ENCODE measurements at places on chromosomes 2 and 18.

GRCh38 chr2:240591226-240591625 lies 4.7 kb downstream of the CAPN10 start:
- no peak for DNase-seq

DNA sequence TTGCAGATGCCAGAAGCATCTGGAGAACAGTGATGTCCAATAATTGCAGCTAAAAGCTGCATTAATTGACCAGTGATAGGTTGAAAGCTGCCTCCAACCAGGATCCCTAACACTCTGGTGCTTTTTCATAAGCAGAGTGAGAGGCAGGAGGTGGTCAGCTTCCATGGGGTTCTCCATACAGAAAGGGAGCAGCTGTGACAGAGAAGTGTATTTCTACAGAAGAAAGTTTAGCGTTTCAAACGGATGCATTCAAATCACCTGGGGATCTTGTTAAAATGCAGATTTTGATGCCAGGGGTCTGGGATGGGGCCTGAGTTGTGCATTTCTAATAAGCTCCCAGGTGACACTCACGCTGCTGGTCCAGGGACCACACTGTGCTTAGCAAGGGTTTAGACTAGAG lies 216.5 kb upstream of the NRP2 start:
- DNase-seq: no peak

- DNase-seq: no peak
Observed at GRCh38 chr18:44968336-44968735, 287.6 kb downstream of the SETBP1 start.

GRCh38 chr2:197777823-197778407 lies 7.2 kb downstream of the BOLL start:
- DNase-seq: no peak

GRCh38 chr18:71068338-71068737 lies 779.5 kb downstream of the SOCS6 start:
- DNase-seq: no peak

GRCh38 chr2:36773947-36774346 lies 77.4 kb downstream of the VIT start:
- DNase-seq: no peak

DNA sequence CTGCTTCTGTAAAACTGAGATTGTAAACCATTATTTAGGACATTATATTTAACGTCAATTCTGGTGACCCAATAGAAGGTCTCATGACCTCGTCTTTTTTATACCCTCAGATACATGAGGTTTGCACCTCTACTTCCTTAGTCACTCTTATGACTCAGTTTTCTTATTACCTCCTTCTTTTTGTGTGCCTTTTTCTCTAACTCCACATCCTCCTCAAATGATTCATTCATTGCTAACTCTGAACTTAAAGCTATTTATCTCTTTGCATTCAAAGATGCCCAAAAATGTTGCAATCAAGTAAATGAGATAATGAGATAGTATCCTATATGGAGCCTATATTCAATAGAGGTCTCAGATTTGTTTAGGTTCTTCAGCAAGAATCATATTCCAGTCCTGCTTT lies 121.0 kb upstream of the KYNU start:
- DNase-seq: no peak

GRCh38 chr2:68931799-68932198 lies 20.9 kb downstream of the GKN2 start:
- no peak for DNase-seq

DNA sequence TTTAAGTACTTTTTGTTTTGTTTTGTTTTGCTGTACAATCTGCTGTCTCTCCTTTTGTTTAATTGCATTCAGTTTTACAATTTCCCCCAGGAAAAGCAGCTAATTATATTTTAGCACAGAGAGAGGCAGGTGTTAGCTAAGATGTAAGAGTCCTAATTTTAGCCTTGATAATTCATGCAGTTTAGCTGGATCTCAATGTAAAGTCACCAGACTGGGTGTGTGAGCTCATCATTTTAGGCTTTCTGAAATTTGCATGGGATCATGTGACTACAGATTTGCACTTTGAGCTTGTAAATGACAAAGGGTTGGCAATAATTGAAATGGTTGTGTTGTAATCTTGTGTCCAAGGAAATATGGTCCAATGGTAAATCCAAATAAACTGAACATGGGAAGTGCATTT lies 68.5 kb downstream of the ETAA1 start:
- DNase-seq: no peak

DNA sequence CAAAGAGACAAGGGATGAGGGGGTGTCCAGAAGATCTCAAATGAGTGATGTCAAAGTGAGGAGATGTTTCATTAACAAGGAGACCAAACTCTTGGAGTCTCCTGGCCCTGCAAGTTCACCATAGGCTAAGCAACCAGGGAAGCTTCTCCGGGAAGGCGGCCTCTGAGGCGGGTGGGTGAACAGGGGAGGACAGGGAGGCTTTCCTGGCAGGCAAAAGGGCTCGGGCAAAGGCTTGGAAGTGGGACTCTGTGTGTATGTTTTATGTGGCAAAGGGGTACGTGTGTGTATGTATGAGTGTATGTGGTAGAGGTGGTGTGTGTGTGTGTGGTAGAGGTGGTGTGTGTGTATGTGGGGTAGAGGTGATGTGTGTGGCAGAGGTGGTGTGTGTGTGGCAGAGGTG lies 163.9 kb downstream of the DYSF start:
- no peak for DNase-seq

DNA sequence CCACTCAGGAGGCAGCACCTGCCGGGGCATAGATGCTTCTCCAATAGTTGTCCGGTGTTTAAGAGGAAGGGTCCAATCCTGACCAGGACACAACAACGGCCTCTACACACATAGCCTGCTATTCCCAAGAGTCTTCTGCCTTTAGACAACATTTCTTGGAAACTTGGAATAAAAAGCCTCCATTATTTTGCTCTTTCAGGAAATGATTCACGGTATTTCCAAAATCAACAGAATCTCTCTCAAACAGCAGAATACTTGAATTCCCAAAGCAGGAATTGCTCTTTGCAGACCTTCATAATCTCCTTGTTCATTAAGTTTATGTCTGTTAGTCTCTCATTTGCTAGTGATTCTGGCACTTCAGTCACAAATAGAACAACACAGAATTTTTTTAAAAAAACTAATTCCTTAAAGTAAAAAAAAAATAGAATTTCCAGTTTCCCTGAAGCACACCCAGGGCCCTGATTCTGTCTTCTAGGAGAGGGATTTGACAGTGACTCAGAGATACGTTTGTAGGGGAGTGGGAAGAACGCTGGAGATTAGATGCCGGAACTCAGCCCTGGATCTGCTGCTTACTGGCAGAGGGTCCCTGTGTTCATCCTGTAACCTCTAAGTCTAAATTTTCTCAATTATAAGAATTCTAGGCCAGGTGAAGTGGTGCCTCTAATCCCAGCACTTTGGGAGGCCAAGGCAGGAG lies 74.7 kb downstream of the NAB1 start:
- DNase-seq: no peak

GRCh38 chr2:73018188-73018825 lies 53.2 kb downstream of the SFXN5 start:
- DNase-seq: no peak

- DNase-seq: no peak
Observed at GRCh38 chr18:63348508-63349136, 18.4 kb downstream of the KDSR start.

GRCh38 chr2:127510073-127510472 lies 16.2 kb downstream of the IWS1 start:
- no peak for DNase-seq

DNA sequence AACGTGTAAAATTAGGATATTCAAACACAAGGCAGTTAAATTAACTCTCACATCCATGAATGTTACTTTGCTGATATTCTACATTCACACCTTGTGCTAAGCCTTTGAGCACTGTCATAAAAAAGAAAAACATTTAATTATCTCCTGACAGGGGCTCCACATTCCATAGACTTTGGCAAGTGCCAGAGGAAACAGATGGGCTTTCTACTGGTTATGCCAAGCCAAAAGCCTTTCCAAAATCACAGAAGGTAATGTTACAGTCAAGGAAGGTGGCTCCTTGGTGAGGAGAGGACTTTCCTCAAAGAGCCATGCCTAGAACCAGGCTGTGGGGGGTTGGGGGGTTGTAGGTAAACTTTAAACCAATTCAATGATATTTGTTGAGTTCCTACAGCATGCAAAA lies 12.4 kb downstream of the MYO5B start:
- no peak for DNase-seq

GRCh38 chr18:77015169-77015568 lies 117.4 kb downstream of the MBP start:
- DNase-seq: no peak

- DNase-seq: no peak
Observed at GRCh38 chr2:86577817-86578456, 14.7 kb upstream of the CHMP3 start.

GRCh38 chr2:23312996-23313606 lies 71.9 kb upstream of the KLHL29 start:
- DNase-seq: no peak

DNA sequence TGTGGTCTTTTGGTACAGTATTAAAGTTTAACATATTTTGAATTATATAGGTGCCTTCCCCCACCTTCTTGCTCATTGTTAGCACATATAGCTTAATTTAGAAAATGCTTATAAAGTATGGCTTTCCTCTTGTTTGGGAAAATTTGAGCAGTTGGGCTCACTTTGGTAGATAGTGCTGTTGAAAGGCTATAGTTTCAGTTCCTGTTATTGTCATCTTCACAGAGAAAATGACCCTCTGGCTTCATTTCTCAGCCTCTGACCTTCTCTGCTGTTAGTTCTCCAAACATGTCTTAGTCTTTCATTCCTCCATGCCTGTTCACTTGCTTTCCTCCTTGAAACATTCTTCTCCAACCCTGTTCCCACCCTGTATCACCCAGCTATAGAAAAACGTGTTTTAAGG lies 200.6 kb downstream of the WDR7 start:
- DNase-seq: no peak

DNA sequence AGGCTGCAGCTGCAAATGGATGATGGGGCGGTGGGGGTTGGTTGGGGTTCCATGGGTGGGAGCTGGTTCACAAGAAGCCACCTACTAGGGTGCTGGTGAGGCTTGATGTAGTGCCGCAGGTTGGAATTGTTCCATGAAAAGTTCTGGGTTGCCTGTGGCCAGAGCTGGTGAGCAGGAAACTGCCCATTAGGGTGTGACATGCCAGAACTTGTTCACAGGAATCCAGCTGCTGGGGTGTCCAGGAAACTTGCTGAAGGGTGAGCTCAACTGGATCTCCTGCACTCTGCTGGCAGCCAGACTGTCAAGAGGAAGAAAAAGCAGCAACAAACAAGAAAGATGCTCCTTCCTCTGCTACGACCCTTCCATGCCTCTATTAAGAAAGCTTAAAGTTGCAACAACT lies 48.8 kb downstream of the MAP3K20 start:
- DNase-seq: no peak

- DNase-seq: no peak
Observed at GRCh38 chr2:120436885-120437603, 91.1 kb downstream of the INHBB start.

DNA sequence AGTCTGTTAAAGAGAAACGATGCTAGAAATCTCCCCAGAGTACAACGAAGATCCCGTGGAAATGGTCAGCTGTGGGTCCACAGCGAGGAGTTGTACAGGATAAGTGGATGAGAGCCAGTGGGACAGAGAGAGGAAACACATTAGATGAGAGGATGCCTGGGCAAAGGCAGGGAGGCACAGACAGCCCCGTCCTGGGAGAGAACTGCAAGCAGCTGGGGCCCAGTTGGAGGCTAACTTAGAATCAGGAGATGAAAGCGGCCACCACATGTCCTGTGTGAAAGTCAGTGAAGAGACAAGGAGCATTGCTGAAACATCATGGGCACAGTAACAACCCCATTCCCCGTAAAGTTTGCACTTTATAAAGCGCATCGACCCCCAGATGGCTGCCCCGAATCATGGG lies 157.5 kb downstream of the RAPGEF4 start:
- DNase-seq: no peak

GRCh38 chr2:107932488-107932887 lies 53.8 kb upstream of the SLC5A7 start:
- DNase-seq: peak; percentile 13

DNA sequence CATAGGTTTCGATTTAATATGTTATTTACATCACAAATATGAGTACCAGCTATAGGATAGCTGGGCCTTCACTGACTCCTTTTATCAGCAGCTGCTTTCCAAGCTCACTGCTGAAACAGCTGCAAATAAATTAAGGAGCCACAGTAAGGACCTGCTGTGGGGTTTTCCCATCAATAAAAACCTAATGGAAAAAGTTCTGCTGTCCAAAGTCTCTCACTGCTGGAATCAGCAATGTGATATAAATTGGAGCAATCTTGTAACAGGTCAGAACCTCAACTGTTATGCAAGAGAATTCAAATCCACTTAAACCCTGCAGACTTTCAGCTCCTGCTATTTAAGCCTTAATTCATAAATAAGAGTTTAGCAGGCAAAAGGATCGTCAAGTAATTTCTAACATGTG lies 61.3 kb downstream of the NEB start:
- DNase-seq: no peak

- DNase-seq: no peak
Observed at GRCh38 chr2:135096665-135097446, 44.8 kb downstream of the RAB3GAP1 start.

GRCh38 chr2:183093857-183094657 lies 15.5 kb downstream of the DUSP19 start:
- DNase-seq: no peak

GRCh38 chr2:29759360-29759759 lies 162.0 kb downstream of the ALK start:
- no peak for DNase-seq

DNA sequence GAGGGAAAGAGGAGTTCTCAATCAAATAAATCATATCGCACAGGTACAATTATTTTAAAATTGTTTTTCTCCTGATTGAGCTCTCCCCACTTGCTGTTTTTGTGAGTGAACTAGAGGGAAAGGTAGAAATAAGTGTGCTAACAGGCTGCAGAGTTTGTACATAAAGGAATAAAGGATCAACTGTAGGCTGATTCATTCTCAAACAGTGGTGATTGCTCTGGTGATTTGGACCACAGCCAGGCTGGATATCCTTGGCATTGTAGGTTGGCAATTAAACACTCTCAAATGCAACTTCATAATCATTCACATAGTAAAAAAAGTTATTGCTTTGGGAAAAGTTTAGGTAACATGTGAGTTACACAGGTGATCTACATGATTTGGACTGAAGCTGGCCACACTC lies 29.8 kb downstream of the LRP1B start:
- no peak for DNase-seq

DNA sequence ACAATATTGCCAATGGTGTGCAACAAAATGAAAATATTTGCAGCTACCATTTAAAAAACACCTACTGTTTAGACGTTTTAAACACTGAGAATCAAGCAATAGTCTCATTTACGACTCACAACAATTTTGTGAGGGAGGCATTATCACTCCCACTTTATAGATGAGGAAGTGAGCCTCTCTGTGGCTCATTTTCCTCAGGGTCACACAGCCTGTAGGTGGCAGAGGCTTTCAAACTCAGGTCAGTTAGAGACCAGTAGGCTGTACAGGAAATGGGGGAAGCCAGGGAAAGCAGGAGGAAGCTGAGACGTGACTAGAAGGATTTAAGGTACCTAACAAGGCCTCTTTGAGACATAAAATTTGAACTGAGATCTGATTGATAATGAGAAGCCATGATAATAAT lies 95.0 kb upstream of the ZNF521 start:
- no peak for DNase-seq

GRCh38 chr2:85470850-85471800 lies 52.6 kb downstream of the SH2D6 start:
- no peak for DNase-seq

GRCh38 chr18:50340078-50340477 lies 34.8 kb upstream of the SKA1 start:
- no peak for DNase-seq

GRCh38 chr2:70964596-70965386 lies 13.6 kb upstream of the ANKRD53 start:
- DNase-seq: no peak
